Uterus (tissue), 4 donors: ENCODE measurements at places on chromosomes 2 and 18. TPM values are rescaled to one million over a fixed set of nuclear protein-coding genes. Genes with fewer than 3 reads are reported as not detected.

DNA sequence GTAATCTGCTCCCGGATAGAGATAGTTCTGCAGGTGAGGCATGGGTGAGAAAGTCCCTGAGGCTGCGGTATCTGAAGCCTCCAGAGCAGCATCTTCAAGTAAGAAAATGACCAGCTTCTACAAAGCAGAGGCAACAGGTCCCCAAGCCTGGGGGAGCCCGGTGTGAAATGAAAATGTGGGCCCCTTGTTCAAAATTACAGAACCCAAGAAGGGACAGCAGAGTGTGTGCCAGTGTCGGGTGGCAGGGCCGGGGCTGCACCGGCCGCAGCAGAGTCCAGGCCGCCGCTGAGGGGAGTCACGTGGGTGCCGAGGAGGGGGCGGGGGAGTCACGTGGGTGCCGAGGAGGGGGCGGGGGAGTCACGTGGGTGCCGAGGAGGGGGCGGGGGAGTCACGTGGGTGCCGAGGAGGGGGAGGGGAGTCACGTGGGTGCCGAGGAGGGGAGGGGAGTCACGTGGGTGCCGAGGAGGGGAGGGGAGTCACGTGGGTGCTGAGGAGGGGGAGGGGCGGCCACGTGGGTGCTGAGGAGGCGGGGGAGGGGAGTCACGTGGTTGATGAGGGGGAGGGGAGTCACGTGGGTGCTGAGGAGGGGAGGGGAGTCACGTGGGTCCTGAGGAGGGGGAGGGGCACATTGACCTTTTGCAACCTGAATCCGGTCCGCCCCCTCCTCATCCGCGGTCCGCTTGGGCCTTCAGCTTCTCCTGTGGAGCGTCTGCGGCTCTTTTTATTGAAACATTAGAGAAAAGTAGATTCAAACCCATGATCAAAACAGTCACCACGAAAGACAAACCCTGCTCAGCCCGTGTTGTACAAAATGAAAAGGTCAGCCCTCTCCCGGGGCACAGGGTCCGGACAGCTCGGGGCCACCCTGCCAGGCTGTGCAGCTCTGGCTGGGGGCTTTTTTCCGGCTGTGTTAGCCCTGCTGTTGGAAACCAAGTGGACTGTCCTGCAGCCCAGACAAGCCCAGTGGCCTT is 10.4 kb downstream of the COLEC11 start:
- no peak for DNase-seq

- no peak for DNase-seq
Measured at GRCh38 chr2:143157418-143157817, 28.2 kb downstream of the ARHGAP15 start.

DNA sequence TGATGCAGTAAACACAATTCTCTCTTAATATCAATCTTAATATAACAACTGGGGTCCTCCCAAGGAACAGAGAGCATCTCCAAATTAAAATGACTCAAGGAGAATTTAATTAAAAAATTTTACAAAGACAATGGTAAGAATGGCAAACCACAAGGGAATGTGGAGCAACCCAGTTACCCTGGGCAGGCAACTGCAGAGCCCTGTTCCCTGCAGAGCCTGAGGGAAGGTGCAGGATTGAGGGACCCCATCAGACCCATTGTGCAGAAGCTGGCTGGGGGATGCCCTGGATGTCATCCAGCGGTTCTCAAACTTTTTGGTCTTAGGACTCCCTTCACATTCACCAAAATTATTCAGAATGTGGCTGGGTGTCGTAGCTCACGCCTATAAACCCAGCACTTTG is 262.8 kb downstream of the FBXO15 start:
- DNase-seq: no peak

DNA sequence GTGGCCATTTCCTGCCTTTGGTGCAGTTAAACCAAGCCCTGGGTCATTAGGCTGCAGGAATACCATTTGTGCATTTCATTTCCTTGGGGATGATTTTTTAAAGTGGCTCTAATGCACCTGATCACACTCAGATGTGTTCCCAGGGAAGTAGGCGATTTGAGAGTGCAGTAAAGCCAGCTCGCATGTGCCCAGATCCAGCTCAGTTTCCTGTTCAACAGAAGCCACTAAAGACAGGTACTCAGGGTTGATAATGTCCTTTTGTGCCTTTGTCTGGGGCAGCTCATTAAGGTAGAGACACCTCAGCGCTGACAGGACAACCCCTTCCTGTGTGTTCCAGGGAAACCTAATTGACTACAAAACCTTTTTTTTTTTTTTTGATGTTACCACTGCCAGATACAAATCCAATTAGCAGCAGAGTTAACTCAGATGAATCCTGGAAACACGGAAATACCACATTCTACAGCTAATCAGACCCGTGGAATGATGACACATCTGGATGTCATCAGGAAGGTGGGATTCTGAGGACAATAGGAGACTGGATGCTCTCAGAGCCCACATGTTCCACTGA is 15.2 kb upstream of the CHRNA1 start:
- DNase-seq: no peak

Gene CBLN2
- not detected for total RNA-seq

DNA sequence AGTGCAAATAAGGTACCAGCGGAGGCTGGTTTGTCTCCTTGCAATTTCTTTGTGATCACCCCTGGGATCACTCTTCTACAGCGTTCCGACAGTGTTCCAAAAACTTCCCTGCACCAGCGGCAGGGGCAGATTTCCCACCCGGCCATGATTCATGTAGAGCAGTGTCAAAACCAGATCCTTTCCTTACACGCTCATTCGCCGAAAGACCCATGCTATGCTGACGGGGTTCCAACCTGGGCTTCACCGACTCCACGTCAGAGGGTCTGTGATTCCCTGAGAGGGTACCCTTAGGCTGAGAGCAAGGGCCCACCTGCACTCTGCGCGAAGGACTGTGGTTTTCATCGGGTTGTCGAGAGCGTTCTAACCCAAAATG is 423 bp upstream of the TTC27 start:
- peak; percentile 55 for DNase-seq

Gene ERMN
- not detected for total RNA-seq

GRCh38 chr2:218961651-218962570 is 2.4 kb downstream of the CDK5R2 start:
- no peak for DNase-seq

Gene RTN4
- 156 TPM for total RNA-seq

Gene LRRC30
- not detected for total RNA-seq

- DNase-seq: no peak
Measured at GRCh38 chr2:178101321-178102079, 10.7 kb upstream of the RBM45 start.

Gene CCDC121
- 3.5 TPM for total RNA-seq

DNA sequence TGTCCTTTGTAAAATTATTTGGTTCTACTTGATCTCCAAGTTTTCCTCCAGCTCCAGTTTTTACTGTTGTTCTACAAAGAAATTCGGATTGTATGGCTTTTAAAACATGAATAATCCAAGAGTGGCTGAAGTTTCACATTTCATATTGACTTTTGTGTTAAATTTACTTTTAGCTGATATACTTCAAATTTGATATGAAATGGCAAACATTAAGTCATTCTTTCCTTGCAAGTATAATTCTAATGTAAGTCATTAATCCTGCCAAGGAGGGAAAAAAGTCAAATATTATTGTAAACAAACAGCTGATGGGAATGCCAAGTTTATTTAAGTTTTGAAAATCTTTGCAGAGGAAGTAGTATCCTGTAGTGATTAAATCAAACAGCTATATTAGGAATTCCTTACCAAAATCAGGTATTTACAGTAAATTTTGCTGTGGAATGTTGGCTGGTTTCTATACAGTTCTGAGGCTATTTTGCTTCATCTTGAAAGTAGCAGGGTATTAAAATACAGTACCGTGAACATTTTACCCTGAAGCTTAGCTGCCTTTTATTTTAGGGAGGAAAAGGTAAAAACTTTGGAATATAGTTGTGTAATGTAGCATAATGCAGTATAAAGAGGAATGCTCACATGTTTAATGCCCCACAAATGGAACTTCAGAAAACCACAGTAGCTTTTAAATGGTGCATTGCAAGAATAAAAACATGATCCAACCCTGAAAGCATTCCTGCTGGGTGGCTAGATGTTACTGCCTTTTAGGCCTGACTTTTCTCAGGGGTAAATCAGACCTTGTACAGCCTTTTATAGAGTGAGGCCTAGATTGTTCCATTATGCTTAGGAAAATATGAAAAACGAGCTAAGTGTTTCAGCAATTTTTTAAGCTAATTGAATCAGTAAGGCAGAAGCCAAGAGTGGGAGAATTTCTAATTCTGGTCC is 62.7 kb upstream of the NT5C1B start:
- no peak for DNase-seq

Gene RABL2A
- 19.2 TPM for total RNA-seq

GRCh38 chr2:50648041-50648700 is 383.8 kb downstream of the NRXN1 start:
- no peak for DNase-seq

DNA sequence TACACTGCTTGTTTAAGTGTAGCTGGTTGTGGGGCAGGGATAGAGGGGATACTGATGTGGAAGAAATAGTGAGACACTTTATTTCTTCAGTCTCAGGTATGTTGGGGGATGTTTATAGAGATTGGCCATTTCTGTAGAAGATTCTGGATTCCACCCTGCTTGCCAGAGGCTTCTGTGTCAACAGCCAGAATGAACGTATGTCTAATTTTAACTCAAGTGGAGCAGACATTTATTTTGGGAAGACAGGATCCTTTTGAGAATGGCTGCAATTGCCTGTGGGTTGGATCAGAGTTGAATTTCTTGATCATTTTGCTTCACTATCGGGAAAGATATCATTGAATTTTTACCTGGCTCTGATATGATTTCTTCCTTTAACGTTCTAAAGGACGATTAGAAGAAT is 465.6 kb upstream of the SLC14A2 start:
- DNase-seq: no peak

- DNase-seq: no peak
Measured at GRCh38 chr18:66749030-66749429, 145.1 kb upstream of the CDH19 start.

GRCh38 chr2:2640818-2641217 is 309.7 kb upstream of the MYT1L start:
- no peak for DNase-seq

DNA sequence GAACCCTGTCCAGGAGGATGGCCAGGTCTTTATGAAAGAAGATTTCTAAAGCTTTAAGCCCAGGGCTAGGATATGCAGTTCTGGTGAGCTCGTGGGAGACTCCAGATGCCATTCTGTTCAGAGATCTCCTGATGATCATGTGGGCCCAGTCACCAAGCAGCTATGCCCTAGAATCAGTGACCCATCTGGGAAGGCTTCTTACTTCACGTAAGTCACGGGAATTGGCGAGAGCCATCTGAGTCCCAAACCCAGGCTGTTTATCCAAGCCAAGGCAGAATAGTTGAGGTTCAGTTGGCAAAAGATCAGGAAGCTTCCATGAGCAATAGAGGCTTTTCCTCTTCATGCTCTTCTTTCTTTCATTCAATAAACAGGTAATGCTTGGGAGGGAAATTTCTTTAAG is 23.9 kb downstream of the ANTXR1 start:
- DNase-seq: no peak

DNA sequence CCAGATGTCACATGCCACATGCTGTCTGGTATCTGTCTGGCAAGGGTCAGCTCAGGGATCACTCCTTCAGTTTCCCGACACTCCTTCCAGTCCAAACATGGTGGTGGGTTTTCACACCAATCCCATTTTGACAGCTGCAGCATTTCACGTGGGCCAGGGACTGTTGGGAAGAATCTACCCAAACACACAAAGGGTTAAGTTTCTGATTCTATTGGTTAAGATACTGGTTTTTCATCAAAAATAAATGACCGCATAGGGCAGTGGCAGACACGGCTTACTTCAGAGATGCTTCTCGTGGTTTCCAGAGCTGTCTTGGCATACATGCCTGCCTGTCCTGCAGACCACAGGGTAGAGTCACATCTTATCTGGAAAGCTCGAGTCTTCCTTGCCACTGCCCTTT is 79.7 kb downstream of the PSMG2 start:
- DNase-seq: no peak

DNA sequence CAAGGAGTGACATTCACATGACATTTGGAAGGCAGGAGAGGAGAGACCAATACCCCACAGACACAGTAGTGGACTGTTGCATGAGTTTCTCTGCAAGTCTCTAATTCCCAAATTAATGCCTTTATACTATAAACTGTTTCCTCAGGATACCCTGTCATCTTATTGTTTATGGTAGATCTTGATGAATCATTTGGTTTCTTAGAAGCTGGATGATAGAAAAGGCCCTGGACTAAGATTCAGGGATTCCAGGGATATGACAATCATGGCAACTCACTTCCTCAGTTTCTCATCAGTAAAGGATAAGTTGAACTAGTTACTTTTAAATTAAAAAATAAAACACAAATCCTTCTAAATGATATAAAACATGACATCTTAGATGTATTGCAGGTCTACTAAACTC is 292.5 kb downstream of the TDRD15 start:
- DNase-seq: no peak

GRCh38 chr2:9122367-9122766 is 84.2 kb upstream of the ASAP2 start:
- DNase-seq: no peak

GRCh38 chr18:45777393-45777792 is 48.1 kb upstream of the SIGLEC15 start:
- DNase-seq: no peak

GRCh38 chr18:48752928-48753327 is 197.8 kb downstream of the SMAD7 start:
- DNase-seq: no peak
